HTR-8/SVneo (cell line): ENCODE measurements at places on chromosomes 4 and X.

DNA sequence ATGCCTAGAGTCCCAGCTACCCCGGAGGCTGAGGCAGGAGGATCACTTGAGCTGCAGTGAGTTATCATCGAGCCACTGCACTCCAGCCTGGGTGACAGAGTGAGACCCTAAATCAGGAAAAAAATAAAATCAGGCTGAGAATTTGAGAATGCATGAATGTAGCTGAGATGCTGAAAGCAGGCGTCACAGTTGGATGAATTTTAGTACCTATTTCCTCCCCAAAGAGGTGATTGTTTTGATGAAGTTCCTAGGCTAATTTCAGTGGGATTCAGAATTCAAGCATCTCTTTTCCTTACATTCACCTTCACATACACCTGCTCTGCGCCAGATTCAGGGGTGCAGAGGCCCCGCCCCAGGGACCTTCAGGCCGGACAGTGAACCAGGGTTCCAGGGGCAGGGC, 3.2 kb downstream of the CFAP99 start:
- no peak for DNase-seq

- DNase-seq = peak; percentile 30
Observed at GRCh38 chr4:158769175-158769921, 522 bp downstream of the FNIP2 start.

DNA sequence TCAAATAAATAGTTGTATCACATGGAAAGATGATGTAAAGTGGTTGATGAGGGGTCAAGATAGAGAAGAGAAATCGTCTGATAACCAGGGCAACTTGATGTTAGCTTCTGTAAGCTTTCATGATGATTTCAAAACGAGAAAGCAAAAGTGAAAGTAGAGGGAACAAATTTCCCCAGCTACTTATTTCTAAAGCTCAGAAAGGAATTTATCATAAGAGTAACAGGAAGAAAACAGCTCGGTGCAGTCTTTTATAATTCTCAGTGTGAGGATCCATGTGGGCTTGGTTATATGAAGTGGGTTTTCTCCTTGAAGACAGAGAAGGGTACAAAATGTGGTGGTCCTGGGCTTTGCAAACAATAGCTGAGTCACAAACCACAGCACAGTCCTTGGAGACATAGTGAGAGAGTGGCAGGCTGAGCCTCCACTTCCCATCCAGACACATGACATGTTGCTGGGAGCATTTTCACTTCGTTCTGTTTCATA, 32.1 kb upstream of the GLRA2 start:
- no peak for DNase-seq

- DNase-seq = no peak
Observed at GRCh38 chrX:70635227-70635626, 190.6 kb downstream of the DLG3 start.

DNA sequence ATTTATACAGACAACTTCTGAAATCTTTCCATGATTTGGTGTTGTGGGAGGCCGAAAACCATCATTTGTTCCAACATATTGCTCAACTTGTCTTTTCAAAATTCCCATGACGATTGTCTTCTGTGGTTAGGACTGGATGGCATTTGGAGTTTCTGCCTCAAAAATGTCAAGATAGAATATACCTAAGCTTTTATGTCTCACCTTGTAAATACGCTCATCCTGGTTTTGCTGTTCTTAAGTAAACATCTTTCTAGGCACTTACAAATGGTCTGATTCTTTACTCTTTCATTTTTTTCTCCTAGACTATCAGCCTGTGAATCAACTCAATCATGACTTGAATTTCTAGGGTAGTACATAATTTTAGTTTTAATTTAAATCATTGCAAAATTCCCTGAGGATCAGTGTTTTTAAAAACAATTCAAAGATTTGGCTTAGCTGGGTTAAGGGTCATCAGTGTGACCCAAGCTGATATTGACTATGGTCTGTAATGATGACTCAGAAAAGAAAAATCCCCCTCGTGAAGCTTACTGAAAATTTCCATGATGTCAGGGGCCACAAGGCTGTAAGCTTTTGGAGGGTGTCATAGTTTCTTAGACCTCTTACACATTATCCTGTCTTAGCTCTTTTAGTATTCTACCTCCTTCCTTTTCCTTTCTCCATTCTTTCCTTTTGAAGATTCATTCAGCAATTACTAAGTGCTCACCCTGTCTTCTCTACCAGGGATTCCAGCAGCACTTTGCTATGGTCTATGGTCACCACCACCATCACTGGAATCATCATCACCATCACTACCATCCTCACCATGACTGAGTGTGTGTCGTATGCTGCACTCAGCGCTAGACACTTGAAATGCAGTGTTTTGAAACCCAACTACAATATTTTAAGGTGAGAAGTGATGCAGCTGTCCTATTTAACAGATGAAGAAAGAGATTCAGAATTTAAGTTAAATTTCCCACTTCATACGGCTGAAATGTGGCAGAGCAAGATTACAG, 124.4 kb downstream of the CPE start:
- DNase-seq = peak; percentile 45

DNA sequence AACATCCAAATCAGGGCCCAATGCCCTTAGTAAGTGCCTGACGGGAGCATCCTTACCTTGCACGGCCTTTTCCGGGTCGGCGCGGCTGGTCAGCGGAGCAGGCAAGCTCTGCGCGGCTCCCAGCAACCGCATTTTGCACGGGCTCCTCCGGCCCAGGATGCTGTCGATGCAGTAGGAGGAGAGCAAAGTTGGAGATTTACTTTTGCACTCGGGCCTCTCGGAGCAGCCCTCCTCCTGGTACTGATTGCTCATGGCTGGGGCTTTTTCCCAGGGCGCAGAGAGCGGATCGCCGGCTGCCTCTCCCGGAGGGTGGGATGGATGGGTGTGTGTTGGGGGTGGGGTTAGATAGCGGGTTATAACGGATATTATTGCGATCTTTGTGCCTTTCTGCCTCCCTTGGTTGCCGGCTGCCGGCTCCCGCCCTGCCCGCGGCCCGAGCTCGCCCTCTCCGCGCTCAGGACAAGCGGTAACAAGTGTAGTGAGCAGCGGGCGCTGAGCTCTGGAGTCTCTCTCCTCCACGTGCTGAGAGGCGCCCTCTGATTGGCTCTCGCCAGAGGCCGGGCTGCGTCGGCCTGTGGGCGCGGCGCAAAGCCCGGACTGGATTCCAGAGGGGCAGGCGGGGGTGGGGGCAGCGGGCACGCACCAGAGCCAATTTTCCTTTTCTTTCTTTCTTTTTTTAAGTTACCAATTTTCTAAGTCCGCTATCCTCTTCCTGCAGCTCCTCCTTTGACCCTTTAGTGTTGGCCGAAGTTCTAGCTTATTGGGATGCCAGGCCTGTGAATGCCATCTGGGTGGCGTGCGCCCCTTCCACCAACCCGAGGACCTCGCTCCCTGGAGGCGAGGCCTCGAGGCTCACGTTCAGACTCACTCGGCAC, at the start of gene ARX:
ARX (minus strand) TSS at position 480 of the 875 bp plus-strand sequence; CDS start at position 252, 228 bp downstream.
- DNase-seq = no peak

- DNase-seq = no peak
Observed at GRCh38 chr4:61149278-61149677, 50.8 kb upstream of the ADGRL3 start.

DNA sequence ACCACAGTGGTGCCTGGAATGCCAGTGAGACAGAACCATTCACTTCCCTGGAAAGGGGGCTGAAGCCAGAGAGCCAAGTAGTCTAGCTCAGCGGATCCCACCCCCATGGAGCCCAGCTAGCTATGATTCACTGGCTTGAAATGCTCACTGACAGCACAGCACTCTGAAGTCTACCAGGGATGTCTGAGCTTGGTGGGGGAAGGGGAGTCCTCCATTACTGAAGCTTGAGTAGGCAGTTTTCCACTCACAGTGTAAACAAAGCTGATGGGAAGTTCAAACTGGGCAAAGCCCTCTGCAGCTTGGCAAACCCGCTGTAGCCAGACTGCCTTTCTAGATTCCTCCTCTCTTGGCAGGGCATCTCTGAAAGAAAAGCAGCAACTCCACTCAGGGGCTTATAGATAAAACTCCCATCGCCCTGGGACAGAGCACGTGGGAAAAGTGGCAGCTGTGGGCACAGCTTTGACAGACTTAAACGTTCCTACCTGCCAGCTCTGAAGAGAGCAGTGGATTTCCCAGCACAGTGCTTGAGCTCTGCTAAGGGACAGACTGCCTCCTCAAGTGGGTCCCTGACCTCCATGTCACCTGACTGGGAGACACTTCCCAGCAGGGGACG, 32.0 kb downstream of the NAP1L2 start:
- no peak for DNase-seq

DNA sequence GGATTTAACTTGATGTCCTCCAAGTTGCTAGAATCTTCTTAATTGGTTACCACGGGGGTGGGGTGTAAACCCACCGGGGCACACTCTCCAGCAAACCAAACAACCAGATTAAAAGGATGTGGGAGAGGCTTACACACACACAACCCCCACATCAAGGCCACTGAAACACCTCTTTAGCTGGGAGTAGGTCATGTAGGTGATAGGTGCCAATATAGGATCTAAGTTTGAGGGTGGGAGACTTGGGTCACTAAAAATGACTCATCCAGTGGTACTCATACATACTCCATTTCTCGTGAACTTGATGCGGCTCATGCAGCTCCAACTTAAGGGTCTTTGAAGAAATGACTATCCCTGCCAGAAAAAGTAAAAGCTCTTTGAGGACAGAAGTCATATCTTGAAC, 20.5 kb upstream of the CD40LG start:
- DNase-seq = no peak

- DNase-seq = no peak
Observed at GRCh38 chr4:6319530-6320150, 50.0 kb downstream of the WFS1 start.

GRCh38 chr4:109915385-109916026, 2.8 kb downstream of the EGF start:
- no peak for DNase-seq

- DNase-seq = no peak
Observed at GRCh38 chrX:144637731-144638130, 609.6 kb upstream of the SPANXN1 start.

DNA sequence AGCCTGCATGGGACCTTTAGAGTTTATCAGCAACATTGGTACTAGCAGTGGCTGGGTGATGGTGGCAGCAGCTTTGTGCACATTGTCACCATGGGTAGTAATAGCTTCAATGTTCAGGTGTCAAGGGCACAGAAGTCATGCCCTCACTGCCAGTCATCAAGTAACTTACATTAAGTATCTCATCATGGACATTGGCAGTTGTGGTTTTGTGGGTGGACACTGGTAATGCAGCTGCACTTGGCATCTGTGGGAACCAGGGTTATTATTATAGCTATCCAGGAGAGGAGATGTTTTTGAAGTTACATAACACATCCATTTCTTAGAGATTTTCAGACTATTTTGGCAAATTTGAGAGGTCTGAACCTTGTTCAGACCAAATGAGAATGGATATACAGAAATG, 243.2 kb upstream of the NOCT start:
- DNase-seq = no peak

DNA sequence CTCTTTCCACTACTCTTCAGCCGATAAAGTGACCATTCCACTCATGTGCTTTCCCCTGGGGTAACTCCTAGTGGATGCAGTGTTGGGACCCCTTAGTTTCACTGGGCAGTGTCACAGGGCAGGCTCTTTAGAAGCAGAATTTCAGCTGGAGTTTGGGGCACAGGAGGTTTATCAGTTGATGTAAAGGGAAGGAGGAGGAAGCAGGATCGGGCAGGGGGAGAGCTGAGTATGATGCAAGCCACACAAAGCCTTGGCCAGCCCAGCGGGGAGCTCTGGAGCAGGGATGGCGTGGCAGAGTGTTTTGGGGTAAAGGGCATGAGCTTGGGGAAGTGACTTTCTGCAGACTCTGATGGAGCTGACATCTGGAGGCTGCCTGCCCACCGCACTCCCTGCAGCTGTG, 19.3 kb downstream of the WDR13 start:
- DNase-seq = no peak

DNA sequence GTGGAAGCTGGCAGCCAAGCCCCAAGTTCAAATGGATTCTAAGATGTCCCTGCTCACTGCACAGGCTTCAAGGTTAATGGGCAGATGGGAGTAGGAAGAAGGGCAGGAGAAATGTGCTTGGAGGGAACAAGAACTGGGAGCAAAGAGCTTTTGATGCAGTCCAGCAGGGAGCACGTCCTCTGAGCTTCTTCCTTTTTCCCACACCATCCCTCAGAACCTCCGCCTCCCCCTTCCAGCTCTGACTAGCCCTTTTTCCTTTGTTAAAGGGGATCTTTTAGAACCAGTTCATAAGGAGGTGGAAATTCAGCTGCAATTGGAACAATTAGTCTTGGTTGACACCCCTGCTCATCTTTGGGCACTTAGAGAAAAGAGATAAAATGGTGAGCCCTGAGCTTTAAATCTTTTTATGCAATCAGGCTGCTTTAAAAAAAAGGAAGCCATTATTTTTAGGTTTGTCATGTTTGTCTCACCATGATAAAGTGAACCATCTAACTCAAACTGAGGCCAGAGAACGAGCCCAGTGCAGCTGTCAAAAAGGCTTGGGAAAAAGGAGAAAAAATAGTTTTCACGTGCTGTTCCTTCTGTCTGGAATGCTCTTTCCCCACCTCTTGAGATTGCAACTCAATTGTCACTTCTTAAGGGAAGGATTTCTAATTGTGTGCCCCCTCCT, 135.8 kb upstream of the IL1RAPL2 start:
- no peak for DNase-seq

DNA sequence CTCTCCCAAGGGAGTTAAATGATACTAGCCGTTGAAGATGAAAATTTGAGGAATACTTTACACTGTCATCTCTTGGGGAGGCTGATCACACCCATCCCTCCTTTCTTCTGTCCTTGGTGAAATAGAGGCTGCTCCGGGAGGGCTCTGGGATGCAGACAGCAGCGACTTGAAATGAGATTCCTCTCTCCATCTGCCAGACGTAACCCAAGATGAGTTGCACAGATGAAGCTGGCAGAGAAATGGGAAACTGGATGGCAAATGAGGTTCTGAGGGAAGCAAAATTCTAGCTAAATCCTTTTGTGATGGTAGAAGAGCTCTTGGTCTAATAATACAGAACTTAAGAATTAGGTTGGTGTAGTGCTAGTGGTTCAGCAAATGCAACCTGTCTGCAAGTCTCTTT, 201.4 kb downstream of the AASDH start:
- DNase-seq = no peak

DNA sequence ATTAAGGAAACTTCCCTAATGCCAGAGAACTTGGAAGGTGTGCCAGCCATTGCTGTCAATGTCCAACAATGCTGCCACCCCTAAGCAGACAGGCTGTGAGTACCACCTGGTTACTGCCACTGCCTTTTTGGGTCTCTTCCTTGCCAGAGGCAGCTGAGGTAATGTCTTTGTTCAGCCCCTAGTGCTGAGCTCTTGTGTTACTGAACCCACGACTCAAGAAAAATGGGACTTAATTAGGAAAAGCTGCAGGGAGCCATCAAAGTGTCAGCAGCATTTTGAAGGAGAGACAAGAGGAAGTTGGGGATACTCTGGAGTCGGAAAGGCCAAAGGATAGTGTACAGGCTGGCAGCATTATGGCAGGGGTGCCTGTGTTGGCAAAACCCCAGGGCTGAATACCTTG, 283.7 kb downstream of the AFF2 start:
- no peak for DNase-seq
